GM23338 (cell line): ENCODE measurements at places on chromosomes 7 and 10.

- no peak for DNase-seq
These were observed 114.4 kb upstream of the CREB5 start for GRCh38 chr7:28297801-28298459.

DNA sequence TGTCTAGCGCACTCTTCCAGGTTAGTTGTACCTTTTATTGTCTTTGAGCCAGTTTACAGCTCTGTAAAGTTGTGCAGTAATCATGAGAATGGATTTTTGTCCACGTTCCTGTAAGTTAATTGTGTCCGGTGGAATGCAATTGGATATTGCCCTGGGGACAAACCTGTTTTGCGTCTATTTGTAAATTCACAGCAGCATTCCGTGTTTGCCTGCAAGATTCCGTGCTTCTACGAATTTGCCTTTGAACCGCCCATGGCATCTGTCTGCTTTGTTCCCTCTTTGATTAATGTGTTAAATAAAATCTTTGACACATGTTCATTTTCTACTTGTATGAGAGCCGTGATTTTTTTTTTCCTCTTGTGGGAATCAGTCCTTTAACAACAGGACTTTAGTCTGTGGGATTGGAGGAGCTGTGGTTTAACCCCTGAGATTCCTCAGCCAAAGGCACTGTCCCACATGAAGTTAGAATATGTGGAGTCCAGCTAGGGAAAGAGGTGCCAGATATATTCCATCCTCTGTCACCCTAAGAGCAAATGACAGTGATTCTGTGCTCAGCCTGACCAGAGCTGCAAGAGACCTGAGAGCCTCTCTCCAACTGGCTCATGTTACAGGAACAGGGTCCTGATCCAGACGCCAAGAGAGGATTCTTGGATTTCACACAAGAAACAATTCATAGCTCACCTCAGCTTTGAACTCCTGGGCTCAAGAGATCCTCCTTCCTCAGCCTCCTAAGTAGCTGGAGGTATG lies 126.3 kb downstream of the COL26A1 start:
- DNase-seq, result no peak

GRCh38 chr10:83373671-83374070 lies 765.6 kb upstream of the GHITM start:
- DNase-seq, result peak; percentile 65

- no peak for DNase-seq
These were observed 290.2 kb downstream of the FGFR2 start for GRCh38 chr10:121308020-121308419.

- no peak for DNase-seq
These were observed 34.6 kb upstream of the PDK4 start for GRCh38 chr7:95630702-95631458.

- no peak for DNase-seq
These were observed 14.1 kb downstream of the FEZF1 start for GRCh38 chr7:122290476-122290875.

DNA sequence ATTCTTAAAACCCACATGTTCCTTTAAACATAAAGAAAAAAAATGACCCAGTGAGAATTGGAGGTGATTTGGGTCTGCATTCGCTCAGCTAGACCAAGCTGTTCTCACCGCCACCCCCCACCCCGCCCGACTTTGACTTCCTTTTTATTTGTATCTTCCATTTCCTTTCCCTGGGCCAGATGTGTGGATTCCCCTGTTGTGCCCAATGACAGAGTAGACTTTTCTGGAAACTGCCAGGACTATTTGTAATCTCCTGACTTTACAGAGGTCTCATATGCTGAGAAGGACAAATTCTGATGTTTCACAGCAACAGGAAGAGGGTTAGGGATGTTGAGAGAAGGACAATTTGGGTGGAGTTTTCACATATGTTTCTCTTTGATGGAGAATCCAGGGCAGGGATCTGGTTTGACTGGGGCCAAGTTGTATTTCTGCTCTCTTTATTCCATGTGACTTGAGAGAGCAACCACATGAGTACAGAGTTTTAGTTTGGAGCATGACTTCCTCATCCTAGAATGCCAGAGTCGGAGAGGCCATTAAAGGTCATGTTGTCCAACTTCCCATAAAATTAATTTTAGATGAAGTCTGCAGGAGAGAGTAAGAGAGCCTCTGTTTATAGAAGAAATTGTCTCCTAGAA lies 1023.2 kb downstream of the LRMDA start:
- DNase-seq, result no peak

- DNase-seq, result no peak
These were observed 55.1 kb downstream of the CUBN start for GRCh38 chr10:17074541-17074847.

- DNase-seq, result no peak
These were observed 208.2 kb downstream of the TFEC start for GRCh38 chr7:115822380-115822779.

DNA sequence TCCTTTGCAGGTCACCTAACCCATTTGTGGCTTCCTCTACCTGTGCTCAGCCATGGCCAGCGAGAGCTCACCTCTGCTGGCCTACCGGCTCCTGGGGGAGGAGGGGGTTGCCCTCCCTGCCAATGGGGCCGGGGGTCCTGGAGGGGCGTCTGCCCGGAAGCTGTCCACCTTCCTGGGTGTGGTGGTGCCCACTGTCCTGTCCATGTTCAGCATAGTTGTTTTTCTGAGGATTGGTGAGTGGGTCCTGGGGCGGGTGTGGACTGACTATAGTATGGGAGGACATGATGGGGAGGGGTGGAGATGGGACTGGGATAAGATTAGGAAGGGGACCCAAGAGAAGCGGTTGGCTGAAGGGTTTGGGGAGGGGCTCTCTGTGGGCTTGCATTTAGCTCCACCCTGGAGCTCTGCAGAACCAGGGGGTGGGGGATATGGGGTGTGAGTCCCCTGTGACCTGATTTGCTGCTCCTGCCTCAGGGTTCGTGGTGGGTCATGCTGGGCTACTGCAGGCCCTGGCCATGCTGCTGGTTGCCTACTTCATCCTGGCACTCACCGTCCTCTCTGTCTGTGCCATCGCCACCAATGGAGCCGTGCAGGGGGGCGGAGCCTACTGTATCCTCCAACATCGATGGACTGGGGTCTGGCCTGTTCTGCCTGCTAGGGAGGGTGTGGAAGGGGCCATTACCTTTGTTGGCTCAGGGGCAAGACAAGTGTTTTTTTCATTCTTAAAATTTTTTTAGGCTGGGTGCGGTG lies 1.8 kb downstream of the SLC12A9 start:
- no peak for DNase-seq

DNA sequence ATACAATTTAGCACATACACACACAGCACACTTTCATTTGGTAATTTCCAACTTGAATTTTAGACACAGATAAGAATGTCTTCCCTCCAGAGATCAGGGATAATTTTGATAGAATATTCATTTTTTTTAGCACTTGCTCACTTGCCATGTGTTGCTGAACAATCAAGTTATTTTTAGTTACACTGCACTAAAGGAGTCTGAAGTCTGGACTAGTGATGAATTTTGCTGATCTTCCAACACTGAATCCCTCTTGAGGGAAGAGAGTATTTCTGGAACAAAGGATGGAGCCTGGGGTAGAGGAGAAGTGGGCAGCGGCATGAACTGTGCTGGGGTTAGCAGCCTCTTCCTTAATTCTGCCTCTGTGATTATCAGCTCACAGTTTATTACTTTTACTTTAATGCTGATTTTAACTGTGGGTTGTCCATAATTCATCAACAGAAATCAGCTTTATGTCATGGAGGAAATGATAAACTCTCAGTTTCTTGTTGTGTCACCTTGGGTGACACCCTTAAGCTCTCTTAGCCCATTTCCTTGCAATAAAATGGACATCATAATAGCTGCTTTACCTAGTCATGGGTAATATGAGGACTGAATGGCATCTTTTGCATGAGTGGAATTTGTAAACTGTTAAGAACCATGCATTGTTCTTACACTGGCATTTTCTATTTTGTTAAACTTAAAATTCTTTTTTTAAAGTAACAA lies 32.1 kb downstream of the SGPL1 start:
- no peak for DNase-seq

DNA sequence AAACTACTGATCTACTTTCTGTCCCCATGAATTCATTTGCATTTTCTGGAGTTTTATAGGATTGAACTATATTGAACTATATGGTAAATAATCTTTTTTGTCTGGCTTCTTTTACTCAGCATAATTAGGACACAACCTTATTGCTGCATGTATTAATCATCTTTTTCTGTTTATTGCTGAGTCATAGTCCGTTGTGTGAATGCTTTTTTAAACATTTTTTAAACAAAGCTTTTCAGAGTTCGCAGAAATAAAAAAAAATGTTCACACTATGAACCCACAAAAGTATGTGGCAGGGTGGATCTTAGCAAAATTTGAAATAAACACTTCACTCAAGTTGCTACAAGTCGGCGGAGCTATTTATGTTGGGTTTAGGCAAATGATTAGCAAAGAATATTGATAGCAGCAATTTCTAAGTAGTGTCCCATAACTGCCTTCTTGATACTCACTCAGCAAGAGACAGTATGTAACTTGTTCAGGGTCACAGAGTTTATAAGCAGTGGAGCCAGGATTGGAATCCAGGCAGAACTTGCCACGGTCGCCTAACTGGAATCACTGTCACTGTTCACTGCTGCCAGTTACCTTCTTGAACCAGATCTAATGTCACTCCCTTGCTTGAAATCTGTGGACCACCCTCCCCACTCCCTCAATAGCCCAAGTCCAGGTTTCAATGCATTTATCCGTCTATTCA lies 5.6 kb downstream of the CH25H start:
- no peak for DNase-seq
